Aorta (tissue), 5 donors: ENCODE measurements at places on chromosomes 1 and 21. TPM values are rescaled to one million over a fixed set of nuclear protein-coding genes. Genes with fewer than 3 reads are reported as not detected.

DNA sequence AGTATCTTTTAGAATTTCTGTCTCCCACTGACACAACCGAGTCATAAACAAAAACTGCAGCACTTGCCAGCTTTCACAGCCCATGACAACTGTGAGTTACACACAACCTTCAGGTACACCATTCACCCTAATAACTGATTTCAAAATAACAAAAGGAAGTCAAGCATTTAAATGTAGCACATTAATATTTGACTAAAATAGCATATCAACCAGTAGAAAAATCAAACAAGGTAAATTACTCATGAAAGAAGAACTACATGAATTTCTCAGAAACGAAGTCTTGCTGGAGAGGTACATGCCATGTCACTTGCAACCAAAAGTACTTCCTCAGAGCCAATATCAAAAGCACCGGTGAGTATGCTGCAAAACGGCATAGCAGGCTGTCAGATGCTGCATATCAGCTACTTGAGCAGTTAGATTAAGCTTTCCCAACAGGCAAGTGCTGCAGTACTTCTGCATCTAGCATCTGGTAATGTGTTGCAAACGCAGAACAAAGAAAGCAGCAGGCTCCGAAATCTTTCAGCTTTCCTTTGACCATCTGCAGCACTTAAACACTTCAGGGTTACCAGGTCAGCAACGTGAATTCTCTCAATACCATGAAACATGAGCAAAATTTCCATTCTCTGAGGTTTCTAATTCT, 223.2 kb downstream of the SMYD3 start:
- DNase-seq: no peak

- DNase-seq: no peak
These were observed 39.6 kb downstream of the ZBTB18 start for GRCh38 chr1:244090645-244091044.

DNA sequence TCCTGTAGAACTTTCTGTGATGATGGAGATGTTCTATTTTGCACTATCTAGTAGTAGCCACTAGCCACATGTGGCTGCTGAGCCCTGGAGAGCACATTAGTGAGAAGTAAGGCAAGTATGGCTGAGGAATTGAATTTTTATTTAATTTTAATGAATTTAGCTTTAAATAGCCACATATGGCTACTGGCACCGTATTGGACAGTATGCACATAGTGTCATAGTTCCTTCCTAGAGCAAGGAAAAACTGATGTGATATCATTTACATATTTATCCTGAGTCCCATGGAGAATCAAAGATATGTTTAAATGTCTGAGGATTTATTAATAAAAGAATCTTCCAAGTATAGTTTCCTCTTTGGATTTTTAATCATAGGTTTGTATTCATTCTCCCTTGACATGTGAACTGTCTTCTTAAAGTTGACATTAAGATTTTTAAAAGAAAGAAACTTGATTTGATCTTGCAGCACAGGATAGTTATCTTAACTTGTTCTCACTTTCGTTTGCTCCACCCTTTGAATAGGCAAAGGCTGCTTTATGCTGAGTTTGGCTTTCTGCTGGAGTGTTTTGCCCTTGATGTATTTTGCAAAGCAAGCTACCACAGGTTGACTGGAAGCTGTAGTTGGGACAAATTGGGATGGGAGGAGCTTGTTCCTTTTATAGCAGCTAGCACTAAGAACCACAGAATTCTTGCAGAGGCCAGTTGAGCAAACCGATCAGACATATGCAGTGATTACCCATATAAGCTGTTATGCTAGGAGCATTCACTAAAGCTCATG, 129.7 kb downstream of the VPS13D start:
- no peak for DNase-seq

DNA sequence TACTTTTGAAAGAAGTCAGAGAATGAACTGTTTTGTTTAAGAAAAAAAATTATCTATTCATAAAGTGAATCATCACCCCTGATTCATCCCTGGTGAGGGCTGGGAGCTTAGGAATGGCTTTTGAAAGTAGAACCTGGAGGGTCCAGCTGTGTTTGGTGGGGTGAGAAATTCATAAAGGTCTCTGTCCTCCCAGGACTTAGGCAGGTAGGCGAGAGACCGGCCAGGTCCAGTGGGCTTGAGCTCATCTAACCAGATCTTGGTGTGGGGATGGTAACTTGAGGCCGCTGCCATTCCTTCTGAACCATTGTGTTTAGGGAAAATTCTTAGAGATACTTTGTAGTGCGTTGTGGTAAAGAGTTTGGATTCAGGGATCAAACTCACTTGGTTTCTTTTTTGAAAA, 156.8 kb upstream of the TNR start:
- DNase-seq: no peak

GRCh38 chr1:205826016-205826806, 13.2 kb upstream of the SLC41A1 start:
- DNase-seq: no peak

GRCh38 chr1:185670187-185670627, 64.0 kb upstream of the HMCN1 start:
- no peak for DNase-seq

DNA sequence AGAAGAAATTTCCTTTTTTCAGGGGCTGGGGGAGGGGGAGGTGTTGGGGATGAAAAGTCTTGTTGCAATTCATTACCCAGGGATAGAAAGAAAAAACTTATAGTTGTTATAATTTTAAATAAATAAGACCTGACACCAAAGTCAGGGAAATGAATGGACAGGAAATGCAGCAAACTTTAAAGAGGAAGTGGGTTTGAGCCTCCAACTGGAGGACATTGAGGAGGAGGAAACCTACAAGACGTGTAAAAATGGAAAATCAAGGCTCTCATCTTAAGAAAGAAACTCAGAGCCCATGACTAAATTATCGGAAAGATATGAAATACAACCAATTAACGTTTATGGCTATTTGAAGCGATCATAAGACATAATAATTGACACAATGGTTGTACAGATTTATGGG, 54.4 kb downstream of the NIBAN1 start:
- no peak for DNase-seq

DNA sequence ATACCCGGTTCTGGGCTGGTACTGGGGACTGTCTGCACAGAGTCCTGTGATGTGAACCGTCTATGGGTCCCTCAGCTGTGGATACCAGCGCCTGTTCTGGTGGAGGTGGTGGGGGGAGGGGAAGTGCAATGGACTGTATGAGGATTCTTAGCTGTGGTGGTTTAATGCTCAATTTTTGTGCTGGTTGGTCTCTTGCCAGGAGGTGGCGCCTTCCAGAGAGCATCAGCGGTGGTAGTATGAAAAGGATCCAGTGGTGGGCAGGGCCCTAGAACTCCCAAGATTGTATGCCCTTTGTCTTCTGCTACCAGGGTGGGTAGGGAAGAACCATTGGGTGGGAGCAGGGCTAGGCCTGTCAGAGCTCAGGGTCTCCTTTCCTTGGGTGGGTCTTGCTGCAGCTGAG, 89.4 kb upstream of the B3GALT2 start:
- no peak for DNase-seq

Gene CCDC181
- 0.48 TPM for total RNA-seq

DNA sequence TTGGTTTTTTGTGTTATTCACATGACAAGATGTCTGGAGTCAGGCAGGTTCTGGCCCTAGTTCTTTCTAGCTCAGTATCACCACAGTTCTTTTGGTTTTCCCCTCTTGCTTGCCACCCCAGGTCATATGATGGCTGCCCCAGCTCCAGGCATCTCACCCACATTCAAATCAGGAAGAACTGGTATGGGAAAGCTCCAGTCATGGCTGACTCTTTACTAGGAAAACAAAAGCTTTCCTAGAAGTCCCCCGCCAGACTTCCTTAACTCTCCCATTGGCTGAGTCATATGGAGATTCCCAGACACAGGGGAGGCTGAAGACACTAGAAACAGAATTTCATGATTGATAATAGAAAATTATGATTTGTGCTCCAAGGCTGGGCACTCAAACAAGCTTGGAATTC, 22.1 kb upstream of the EYA3 start:
- no peak for DNase-seq

DNA sequence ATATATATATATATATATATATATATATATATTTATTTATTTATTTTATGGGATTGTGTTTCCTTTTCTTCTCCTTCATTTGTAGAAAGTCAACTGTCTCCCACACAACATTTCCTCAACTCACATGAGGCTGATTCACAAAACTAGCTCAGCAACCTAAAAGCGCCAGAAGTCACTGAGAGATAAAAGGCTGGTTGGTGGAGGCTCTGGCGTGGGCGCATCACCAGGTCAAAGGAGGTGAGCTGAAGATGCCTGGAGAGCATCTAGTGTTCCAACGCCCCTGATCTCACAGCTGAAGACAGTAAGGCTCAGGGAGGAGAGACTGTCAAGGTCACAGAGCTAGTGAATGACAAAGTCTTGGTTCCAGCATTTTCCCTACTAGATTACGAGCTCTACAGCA, 78.0 kb downstream of the HLCS start:
- no peak for DNase-seq

Gene RIPPLY3
- not detected for total RNA-seq

DNA sequence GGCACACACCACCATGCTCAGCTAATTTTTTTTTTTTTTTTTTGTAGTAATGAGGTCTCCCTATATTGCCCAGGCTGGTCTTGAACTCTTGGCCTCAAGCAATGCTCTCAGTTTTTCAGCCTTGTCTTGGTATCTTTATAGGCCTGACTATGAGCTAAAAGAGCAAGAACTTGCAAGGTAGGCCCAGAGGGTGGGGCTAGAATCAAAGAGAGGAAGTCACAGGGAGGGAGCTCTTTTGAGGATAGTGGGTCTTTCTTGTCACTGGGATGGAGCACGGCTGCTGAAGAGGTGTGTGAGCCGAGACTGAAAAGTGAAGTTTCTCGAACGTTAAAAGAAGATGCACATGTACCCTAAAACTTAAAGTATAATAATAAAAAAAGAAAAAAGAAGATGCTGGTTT, 260.0 kb upstream of the BEND5 start:
- DNase-seq: no peak

GRCh38 chr1:26828411-26828991, 2.0 kb downstream of the ZDHHC18 start:
- peak; percentile 74 for DNase-seq

DNA sequence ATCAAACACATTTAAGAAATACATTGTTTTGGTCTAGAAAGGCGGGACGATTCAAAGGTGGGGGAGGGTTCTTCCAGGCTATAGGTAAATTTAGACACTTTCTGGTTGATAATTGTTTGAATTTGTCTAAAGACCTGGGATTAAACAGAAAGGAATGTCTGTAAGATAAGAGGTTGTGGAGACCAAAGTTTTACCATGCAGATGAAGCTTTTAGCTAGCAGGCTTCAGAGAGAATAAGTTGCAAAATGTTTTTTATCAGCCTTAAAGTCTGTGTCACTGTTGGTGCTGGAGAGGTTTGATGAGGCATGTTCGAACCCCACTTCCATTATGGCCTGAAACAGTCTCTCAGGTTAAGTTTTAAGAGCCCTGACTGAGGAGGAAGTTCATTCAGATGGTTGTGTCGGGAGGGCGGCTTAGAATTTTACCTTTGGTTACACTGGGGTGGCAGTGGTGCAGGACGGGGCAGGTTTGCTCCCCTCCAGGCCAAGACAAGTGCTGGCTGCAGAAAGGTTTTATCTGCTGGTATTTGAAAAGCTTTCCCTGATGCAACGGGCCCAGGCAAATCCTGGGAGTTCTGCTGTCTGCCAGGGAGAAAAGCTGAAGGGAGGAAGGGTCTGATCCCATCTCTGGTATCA, 16.0 kb upstream of the SLC2A5 start:
- DNase-seq: no peak

DNA sequence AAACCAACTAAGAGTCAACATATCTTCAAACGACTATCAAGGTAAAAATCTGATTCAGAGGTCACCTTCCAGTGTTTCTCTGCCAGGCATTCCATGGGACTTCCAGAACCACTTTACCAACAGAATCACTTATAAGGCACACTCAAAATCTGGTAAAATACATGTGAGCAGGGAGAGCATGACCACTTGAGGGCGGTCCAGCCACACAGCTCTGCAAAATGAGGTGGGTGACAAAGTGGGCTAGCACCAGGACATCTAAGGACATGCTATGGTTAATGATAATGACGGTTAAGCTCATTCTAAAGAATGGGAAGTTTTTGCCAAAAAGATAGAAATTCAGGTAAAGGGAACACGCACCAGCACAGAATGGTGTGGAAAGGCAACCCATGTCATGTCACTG, 24.5 kb upstream of the GLIS1 start:
- DNase-seq: no peak

GRCh38 chr21:41948078-41948895, 5.5 kb downstream of the C2CD2 start:
- peak; percentile 91 for DNase-seq

GRCh38 chr1:110047463-110047862, 13.0 kb downstream of the STRIP1 start:
- DNase-seq: no peak

Gene TEX50
- not detected for total RNA-seq

DNA sequence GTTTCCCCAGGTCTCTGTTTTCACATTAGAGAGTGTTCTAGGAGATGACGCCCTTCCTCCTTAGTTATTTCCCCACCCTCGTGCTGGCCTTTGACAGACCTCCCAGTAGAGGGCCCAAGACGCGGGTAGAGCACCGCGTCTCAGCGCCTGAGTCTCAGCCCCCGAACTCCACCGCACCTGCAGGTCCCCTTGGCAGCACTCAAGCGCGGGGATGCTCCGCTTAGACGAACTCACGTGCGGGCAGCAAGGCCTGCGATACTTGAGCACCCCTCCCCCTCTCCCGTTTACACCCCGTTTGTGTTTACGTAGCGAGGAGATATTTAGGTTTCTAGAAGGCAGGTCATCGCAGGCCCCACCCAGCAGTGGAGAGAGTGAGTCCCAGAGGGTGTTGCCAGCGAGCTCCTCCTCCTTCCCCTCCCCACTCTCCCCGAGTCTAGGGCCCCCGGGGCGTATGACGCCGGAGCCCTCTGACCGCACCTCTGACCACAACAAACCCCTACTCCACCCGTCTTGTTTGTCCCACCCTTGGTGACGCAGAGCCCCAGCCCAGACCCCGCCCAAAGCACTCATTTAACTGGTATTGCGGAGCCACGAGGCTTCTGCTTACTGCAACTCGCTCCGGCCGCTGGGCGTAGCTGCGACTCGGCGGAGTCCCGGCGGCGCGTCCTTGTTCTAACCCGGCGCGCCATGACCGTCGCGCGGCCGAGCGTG, at the start of gene CD55:
TSS of gene CD55 (plus strand) at position 600 of the 711 bp plus-strand sequence. CDS start at position 688, 88 bp downstream.
- peak; percentile 96 for DNase-seq

DNA sequence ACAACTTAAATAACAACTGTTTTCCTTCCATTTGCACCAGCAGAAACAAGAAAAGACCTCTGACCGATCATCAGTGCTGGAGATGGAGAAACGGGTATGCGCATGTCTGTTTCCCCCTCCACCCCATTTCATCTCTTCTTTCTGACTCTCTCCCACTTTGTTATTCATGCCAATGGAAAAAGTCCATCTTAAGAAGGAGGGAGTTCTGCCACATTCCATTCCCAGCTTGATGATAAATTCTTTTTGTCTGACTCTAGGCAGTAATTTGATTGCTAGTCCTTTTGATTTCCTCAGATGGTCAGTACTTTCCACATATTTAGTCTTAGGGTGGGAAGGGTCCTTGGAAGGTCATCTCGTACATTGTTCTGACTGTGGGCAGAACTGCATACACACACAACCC, 142.5 kb downstream of the SYT2 start:
- no peak for DNase-seq
